ENCODE measurements at places on chromosomes 5 and 9.

- DNase-seq: no peak
Measured at GRCh38 chr5:61689153-61689846, 357.2 kb downstream of the ZSWIM6 start.

DNA sequence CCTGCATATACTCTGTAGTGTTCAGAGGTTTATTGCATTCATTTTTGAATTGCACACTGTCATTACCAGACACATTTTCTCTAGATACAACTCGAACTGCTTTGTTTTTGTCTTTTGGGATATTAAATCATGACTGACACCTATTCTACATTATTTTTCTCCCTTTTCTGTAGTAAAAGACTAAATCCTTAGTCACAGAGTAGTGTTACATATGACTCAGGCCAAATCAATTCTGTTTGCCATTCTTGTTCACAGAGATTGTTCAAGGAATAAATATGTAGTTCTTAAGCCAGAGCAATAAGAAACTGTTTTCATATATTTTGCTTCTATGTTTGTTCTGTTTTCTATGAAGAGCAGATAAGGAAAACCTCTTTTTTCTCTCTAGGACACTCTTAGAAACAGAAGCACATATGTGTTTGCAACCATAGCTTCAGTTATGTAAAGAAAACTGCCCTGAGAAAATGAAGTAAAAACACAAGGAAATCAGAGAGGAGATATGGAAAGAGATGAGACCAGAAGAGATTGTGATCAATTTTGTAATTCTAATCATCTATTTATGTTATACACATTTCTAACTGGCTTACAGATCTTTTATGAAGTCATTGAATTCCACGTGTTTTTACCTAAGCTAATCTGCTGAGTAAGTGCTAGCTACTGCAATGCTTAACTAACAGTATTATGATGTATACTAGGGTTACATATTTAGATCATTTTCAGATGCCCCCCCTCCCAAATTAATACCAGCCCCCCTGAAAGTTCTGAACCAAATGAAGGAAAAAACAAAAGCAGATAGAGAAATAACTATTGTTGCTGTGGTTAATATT, 1995.6 kb upstream of the CDH6 start:
- DNase-seq: no peak

- DNase-seq: no peak
Measured at GRCh38 chr5:168592014-168592368, 12.8 kb upstream of the PANK3 start.

- no peak for DNase-seq
Measured at GRCh38 chr5:34412736-34413135, 243.4 kb upstream of the RAI14 start.

GRCh38 chr5:130066644-130067043, 162.4 kb downstream of the CHSY3 start:
- no peak for DNase-seq
